H1 (cell line): ENCODE measurements at places on chromosomes 7 and 10. TPM values are rescaled to one million over a fixed set of nuclear protein-coding genes. Genes with fewer than 3 reads are reported as not detected.

Gene GPR15LG
- not detected in 2 replicates for total RNA-seq

- no peak overlapping the region for H3K27ac ChIP-seq
- H3K4me3 ChIP-seq, result no peak overlapping the region
- H3K36me3 ChIP-seq, result no peaks in the 10 kb centered on the region
- no peak for DNase-seq
- no peaks in the 10 kb centered on the region for H3K27me3 ChIP-seq
- no peaks in the 10 kb centered on the region for H3K4me1 ChIP-seq
Observed at GRCh38 chr10:65342245-65342644, 1583.6 kb upstream of the LRRTM3 start.

Gene IL6
- total RNA-seq, result 0.41 and 0.73 TPM in 2 replicates

DNA sequence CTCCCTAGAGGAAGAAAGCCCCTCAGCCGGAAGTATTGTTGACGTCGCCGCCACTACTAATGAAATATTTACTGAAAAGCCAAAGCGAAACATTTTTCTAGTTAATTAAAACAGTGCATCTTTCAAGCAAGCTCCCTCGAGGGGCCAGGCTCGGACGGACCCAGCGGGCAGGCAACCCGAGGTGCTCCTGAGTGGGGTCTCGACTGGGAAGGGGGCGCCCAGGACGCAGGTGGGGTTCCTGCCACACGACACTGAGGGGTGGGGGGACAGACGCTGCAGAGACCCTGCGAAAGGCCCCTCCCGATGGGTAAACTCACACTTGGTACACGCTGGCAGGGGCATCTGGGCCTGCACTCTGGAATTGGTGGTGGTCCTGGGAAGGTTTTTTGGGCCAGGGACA is 72.4 kb upstream of the ADGRA1 start:
- H3K36me3 ChIP-seq, result no peaks in the 10 kb centered on the region
- no peak overlapping the region for H3K27ac ChIP-seq
- H3K4me1 ChIP-seq, result no peaks in the 10 kb centered on the region
- H3K27me3 ChIP-seq, result no peaks in the 10 kb centered on the region
- no peak overlapping the region for H3K4me3 ChIP-seq

DNA sequence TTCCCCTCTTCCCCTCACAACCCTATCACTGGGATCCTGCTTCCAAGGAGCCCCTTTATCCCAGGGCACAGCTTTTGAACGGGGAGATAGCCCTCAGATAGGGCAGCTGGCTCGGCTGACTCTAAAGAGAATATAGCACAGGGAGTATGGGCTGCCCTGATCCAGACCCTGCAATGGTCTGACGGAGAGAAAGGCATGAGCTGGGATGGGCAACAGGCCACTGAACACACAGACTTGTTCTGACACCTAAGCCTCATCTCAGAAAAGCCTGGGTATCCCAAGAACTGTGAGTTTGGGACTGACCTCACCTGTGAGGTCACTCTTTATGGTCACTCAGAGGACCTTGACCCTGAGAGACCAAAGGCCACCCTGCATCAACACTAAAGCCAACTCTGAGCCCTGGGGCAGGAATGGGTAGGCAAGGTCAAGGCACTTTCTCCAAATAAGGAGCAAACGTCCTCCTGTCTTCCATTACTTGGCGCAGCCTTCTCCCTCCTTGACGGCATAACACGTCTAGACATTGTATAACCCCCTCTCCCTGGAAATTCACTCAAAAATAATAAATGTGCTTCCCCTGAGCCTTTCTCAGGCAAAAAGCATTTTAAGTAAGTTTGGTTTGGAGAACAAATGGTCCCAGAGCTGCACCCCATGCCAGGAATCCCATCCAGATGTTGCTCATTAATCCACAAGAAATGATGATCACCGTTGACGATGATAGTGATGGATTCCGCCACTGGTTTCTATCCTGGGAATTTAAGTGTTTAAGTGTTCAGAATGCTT is 8.2 kb upstream of the LRRC18 start:
- H3K27me3 ChIP-seq, result no peaks in the 10 kb centered on the region
- H3K4me3 ChIP-seq, result no peak overlapping the region
- H3K36me3 ChIP-seq, result no peaks in the 10 kb centered on the region
- H3K27ac ChIP-seq, result no peak overlapping the region

DNA sequence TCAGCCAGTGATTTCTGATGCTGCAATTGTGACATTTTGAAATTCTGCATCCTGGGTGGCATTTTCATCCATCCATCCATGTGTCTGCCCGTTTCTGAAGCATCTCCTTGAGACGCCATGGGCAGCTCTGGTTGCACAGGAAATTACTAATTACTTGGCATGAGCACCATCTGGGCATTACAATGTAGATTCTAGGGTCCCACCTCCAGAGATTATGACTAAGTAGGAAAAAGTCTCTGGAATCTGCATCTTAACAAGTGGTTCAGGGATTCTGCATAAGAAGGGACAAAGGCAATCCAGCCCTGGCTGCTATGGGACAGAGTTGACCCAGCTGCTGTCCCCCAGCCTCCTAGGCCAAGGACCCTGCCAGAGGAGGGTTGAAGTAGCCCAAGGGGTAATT is 65.3 kb downstream of the CUZD1 start:
- H3K27me3 ChIP-seq, result no peaks in the 10 kb centered on the region
- no peaks in the 10 kb centered on the region for H3K36me3 ChIP-seq
- DNase-seq, result peak; percentile 31
- no peak overlapping the region for H3K4me3 ChIP-seq
- no peak overlapping the region for H3K27ac ChIP-seq

- no peak within 1 kb of the TSS; the same call in 1 of the 2 replicates for H3K27ac ChIP-seq
- no peak for DNase-seq
- peaks cover 2% of the 10 kb centered on the region; the same call in 1 of the 2 replicates for H3K4me1 ChIP-seq
- no peaks in the 10 kb centered on the region for H3K36me3 ChIP-seq
Observed at GRCh38 chr10:92848441-92849233, at the start of gene EXOC6. EXOC6 (plus strand) TSS chr10:92848520; CDS start chr10:92848534, 14 bp downstream.

Gene A1CF
- total RNA-seq, result not detected in 2 replicates

- H3K27me3 ChIP-seq, result no peaks in the 10 kb centered on the region
- H3K4me3 ChIP-seq, result no peak overlapping the region
- H3K4me1 ChIP-seq, result no peaks in the 10 kb centered on the region; the same call in none of the 2 replicates
- DNase-seq, result no peak
- no peaks in the 10 kb centered on the region for H3K36me3 ChIP-seq
Observed at GRCh38 chr10:86086418-86086817, 280.2 kb downstream of the GRID1 start.

Gene TMEM236
- 0.07 and 0.11 TPM in 2 replicates for total RNA-seq

DNA sequence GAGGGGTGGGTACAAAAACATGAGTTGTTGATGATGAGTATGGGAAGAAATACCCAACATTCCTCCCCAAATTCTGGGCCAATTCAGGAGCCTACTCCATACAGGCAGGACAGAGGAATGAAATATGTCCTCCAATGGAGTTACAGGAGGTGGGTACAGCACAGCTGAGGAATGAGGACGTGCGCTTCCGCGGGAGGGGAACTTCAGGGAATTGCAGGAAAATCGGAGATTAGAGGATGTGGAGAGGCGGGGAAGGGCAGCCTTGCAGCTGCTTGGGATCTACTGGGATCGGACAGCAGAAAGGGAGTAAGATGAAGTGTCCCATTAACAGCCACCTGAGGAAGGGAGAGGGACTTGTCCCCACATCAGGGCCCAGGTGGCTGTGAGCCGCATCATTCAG is 50.2 kb downstream of the PDIA4 start:
- no peaks in the 10 kb centered on the region for H3K27me3 ChIP-seq
- H3K4me3 ChIP-seq, result no peak overlapping the region
- H3K27ac ChIP-seq, result no peak overlapping the region
- H3K4me1 ChIP-seq, result peaks cover 6% of the 10 kb centered on the region

Gene POM121C
- 56.8 and 58.0 TPM in 2 replicates for total RNA-seq

Gene CDH23
- total RNA-seq, result 1.9 and 2.0 TPM in 2 replicates

Gene ARHGEF35
- 11.8 and 14.2 TPM in 2 replicates for total RNA-seq

DNA sequence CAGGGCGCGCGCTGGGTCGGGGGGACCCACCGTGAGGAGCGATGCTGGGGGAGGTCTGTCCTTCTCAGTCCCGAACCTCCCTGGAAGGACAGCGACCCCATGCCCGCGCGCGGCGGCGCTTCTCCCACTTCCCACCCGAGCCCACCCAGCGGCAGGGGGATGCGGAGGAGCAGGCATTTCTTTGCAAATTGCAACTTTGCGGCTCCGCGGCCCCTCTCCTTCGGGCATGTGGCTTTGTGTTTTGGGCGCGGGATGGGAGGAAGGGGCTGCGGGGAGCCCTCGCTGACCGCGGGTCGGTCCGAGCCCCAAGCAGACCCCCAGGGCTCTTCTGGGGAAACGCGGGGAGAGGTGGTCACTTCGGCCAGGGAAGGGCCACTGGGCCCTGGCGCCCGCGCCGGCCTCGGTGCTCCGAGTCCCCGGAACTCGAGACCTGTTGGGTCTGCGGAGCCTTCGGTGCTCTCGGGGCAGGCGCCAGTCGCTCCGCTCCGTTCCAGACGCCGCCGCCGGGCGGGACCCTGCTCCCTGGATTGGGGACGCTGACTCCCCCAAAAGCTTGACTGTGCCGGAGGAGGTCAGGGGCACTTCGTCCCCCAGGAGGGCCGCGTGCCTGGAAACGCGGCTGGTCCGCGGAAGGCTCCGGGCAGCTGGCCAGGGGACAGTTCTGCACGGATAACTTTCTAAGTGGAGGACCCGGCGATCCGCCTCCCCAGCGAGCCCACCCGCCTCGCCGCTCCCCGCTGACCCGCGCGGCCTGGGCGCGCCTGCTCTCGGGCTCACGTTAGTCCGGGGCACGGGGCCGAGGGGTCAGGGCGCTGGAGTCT is 164.2 kb upstream of the DPP6 start:
- no peaks in the 10 kb centered on the region for H3K36me3 ChIP-seq
- peak; percentile 72 for DNase-seq
- no peaks in the 10 kb centered on the region; the same call in 1 of the 2 replicates for H3K4me1 ChIP-seq
- H3K27me3 ChIP-seq, result peaks cover 38% of the 10 kb centered on the region
- no peak overlapping the region for H3K27ac ChIP-seq

Gene BICC1
- total RNA-seq, result 0.73 and 1.0 TPM in 2 replicates

Gene EPHB6
- 19.7 TPM in 2 replicates for total RNA-seq

DNA sequence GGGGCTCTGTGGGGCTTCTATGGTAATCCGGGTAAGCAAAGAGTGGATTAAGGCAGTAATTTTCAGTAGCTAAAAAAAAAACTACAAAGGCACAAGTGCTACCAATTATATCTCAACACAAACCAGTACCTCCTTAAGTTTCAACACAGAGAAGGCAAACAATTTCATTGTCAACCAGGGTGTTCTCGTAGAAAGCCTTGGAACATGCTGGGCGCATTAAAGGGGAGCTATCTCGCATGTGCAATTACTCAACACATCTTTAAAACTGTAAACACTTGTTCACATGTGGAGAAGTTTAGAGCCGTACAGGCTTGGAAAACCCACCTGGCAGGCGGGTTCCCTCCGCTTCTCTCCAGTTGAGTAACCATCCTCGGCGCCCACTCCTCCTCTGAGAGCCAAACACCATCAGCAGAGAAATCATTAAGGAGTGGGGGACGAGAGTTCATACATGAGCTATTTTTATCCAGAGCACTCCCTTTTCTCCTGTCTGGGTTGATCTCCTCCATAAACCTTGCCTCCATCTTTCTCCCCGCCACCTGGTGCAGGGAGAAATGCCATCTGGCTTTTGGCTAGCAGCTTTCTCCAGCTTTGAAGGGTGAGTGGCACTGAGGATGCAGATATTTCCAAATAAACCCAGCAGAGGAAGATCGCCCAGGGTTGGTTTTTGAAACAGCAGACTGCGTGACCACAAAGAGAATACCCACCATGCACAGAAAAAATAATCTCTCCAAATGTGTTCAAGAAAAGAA is 287.1 kb downstream of the WDR11 start:
- H3K4me3 ChIP-seq, result no peak overlapping the region
- no peaks in the 10 kb centered on the region for H3K36me3 ChIP-seq
- DNase-seq, result no peak
- no peaks in the 10 kb centered on the region for H3K4me1 ChIP-seq
- no peak overlapping the region for H3K27ac ChIP-seq

DNA sequence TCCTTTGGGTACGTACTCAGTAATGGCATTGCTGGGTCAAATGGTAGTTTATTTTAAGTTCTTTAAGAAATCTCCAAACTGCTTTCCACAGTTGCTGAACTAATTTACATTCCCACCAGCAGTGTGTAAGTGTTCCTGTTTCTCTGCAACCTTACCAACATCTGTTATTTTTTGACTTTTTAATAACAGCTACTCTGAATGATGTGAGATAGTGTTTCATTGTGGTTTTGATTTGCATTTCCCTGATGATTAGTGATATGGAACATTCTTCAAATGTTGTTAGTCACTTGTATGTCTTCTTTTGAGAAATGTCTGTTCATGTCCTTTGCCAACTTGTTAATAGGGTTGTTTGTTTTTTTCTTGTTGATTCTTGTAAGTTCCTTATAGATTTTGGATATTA is 558.9 kb downstream of the SH2D4B start:
- no peak overlapping the region for H3K27ac ChIP-seq
- H3K4me1 ChIP-seq, result no peaks in the 10 kb centered on the region
- no peak overlapping the region for H3K4me3 ChIP-seq
- H3K27me3 ChIP-seq, result no peaks in the 10 kb centered on the region
- H3K36me3 ChIP-seq, result no peaks in the 10 kb centered on the region
- no peak for DNase-seq

Gene CALHM3
- total RNA-seq, result 0.17 TPM in 1 of 2 replicates, not detected in the other

Gene NKX1-2
- 33.9 and 34.9 TPM in 2 replicates for total RNA-seq

DNA sequence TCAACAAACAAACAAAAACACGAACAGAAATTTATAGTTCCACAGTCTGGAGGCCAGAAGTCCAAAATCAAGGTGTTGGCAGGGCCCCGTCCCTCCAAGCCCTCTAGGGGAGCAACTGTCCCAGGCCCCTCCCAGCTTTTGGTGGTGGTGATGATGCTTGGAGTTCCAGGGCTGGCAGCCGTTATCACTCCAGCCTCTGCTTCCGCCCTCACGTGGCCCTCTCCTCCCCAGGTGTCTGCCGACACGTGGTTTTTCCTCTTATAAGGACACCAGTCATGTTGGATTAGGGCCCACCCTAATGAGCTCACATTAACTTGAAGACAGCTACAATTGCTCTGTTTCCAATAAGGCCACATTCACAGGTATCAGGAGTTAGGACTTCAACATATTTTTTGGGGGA is 49.7 kb downstream of the MICALL2 start:
- no peak overlapping the region for H3K27ac ChIP-seq
- H3K4me3 ChIP-seq, result no peak overlapping the region
- no peak for DNase-seq
- H3K36me3 ChIP-seq, result no peaks in the 10 kb centered on the region
- no peaks in the 10 kb centered on the region for H3K27me3 ChIP-seq
- H3K4me1 ChIP-seq, result peaks cover 3% of the 10 kb centered on the region
